A549 treated with Mapracorat at 1 μM for 4 hours (cell line): ENCODE measurements at places on chromosomes 5 and 9. TPM values are rescaled to one million over a fixed set of nuclear protein-coding genes. Genes with fewer than 3 reads are reported as not detected.

CACNA1B gene
- 0.03 to 0.05 TPM (median 0.04 TPM) in 5 replicates for total RNA-seq

KIAA1191 gene
- total RNA-seq, result 67.0 to 84.0 TPM (median 81.5 TPM) in 5 replicates

IL4 gene
- not detected in 5 replicates for total RNA-seq

DMRT3 gene
- not detected in 5 replicates for total RNA-seq

IL7R gene
- total RNA-seq, result 0.24 to 0.46 TPM (median 0.36 TPM) in 5 replicates

SPINK7 gene
- total RNA-seq, result not detected in 5 replicates

GFI1B gene
- total RNA-seq, result 0.09 to 0.17 TPM (median 0.16 TPM) in 3 of 5 replicates, not detected in the others

ANKRD18B gene
- 3.7 to 6.8 TPM (median 6.4 TPM) in 5 replicates for total RNA-seq

SIT1 gene
- not detected in 5 replicates for total RNA-seq

EIF4E1B gene
- total RNA-seq, result not detected in 5 replicates

GMCL2 gene
- not detected in 5 replicates for total RNA-seq

ASS1 gene
- 18.0 to 21.5 TPM (median 20.0 TPM) in 5 replicates for total RNA-seq

QRFP gene
- total RNA-seq, result not detected in 5 replicates

COQ4 gene
- total RNA-seq, result 52.3 to 65.2 TPM (median 57.5 TPM) in 5 replicates

THBS4 gene
- total RNA-seq, result 0.04 to 0.17 TPM (median 0.13 TPM) in 4 of 5 replicates, not detected in the other

GFRA3 gene
- 0.18 TPM in 1 of 5 replicates, not detected in the others for total RNA-seq

ARAP3 gene
- total RNA-seq, result 2.7 to 4.8 TPM (median 4.3 TPM) in 5 replicates

CBY3 gene
- total RNA-seq, result not detected in 5 replicates

TRIM36 gene
- total RNA-seq, result 1.5 to 2.4 TPM (median 2.3 TPM) in 5 replicates

NME5 gene
- total RNA-seq, result not detected in 5 replicates

ANXA2R gene
- 2.5 to 4.2 TPM (median 2.6 TPM) in 5 replicates for total RNA-seq

MARCOL gene
- total RNA-seq, result not detected in 5 replicates

SPAG8 gene
- total RNA-seq, result 0.34 to 0.74 TPM (median 0.56 TPM) in 5 replicates

ATP10B gene
- not detected in 5 replicates for total RNA-seq

RNF180 gene
- 0.12 to 0.36 TPM (median 0.26 TPM) in 5 replicates for total RNA-seq

RGS7BP gene
- not detected in 5 replicates for total RNA-seq

TEK gene
- total RNA-seq, result 0.05 to 0.16 TPM (median 0.13 TPM) in 5 replicates

DBH gene
- not detected in 5 replicates for total RNA-seq

TAF11L10 gene
- total RNA-seq, result not detected in 5 replicates

OGN gene
- total RNA-seq, result not detected in 5 replicates

TAF11L2 gene
- not detected in 5 replicates for total RNA-seq

NR5A1 gene
- 0.06 to 0.23 TPM (median 0.15 TPM) in 3 of 5 replicates, not detected in the others for total RNA-seq

NRG2 gene
- 1.6 to 2.4 TPM (median 2.0 TPM) in 5 replicates for total RNA-seq

DNAH5 gene
- 1.5 to 2.3 TPM (median 2.1 TPM) in 5 replicates for total RNA-seq

F2R gene
- total RNA-seq, result 38.2 to 57.1 TPM (median 52.3 TPM) in 5 replicates

FREM1 gene
- total RNA-seq, result not detected in 5 replicates

C1QTNF2 gene
- 0.08 to 0.17 TPM (median 0.13 TPM) in 4 of 5 replicates, not detected in the other for total RNA-seq

CFAP77 gene
- 0.08 to 0.19 TPM (median 0.17 TPM) in 4 of 5 replicates, not detected in the other for total RNA-seq

PCAT7 gene
- total RNA-seq, result 0.46 to 0.93 TPM (median 0.70 TPM) in 5 replicates

TUSC1 gene
- total RNA-seq, result 3.6 to 7.4 TPM (median 6.7 TPM) in 5 replicates

NR6A1 gene
- total RNA-seq, result 1.5 to 2.1 TPM (median 1.8 TPM) in 5 replicates

ZNF879 gene
- total RNA-seq, result 0.37 to 0.57 TPM (median 0.54 TPM) in 5 replicates

SDHA gene
- 103 to 125 TPM (median 124 TPM) in 5 replicates for total RNA-seq

TMC1 gene
- total RNA-seq, result 0.03 to 0.10 TPM in 2 of 5 replicates, not detected in the others

TSLP gene
- not detected in 5 replicates for total RNA-seq

FAM153A gene
- not detected in 5 replicates for total RNA-seq

C9orf50 gene
- total RNA-seq, result 0.36 TPM in 1 of 5 replicates, not detected in the others

PCDHGA2 gene
- total RNA-seq, result 0.42 to 0.91 TPM (median 0.68 TPM) in 5 replicates

FCN2 gene
- not detected in 5 replicates for total RNA-seq

NFIL3 gene
- 10.0 to 11.4 TPM (median 10.3 TPM) in 5 replicates for total RNA-seq

IFNB1 gene
- not detected in 5 replicates for total RNA-seq

PCDHGA11 gene
- total RNA-seq, result 0.04 to 0.06 TPM (median 0.05 TPM) in 3 of 5 replicates, not detected in the others

PCDHGA6 gene
- 0.13 to 0.27 TPM (median 0.21 TPM) in 5 replicates for total RNA-seq

ITK gene
- total RNA-seq, result 0.05 TPM in 3 of 5 replicates, not detected in the others

IFNA10 gene
- total RNA-seq, result not detected in 5 replicates

BTNL8 gene
- not detected in 5 replicates for total RNA-seq

S1PR3 gene
- total RNA-seq, result 70.4 to 85.7 TPM (median 79.0 TPM) in 5 replicates
